Activated CD4-positive, alpha-beta T cell treated with anti-CD3 and anti-CD28 coated beads, Interleukin-2, amount 50 U/mL, for 24 hours (primary cell): ENCODE measurements at places on chromosomes 1 and 21.
A peak's percentile ranks its signal among the peaks of the same experiment; 100 is the strongest.

DNA sequence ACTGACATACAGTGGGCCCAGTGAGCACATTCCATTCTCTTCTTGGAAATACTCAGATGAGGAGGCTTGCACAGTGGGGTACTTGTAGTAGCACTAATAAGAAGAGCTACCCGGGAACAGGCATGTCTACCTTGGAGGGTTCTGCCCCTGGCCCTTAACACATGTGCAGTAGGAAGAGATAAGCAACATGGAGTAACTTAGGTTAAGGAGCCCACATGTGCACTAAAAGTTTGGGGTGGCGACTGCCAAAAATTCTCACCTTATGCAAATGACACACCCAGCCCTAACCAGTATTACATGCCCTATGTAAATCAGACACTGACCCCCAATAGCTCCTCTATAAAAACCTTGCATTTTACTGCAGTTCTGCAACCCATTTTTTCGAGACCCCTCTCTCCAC is 1313.3 kb downstream of the KCNT2 start:
- DNase-seq, result no peak

GRCh38 chr1:4654764-4655673 is 610 bp downstream of the AJAP1 start:
- no peak for DNase-seq

DNA sequence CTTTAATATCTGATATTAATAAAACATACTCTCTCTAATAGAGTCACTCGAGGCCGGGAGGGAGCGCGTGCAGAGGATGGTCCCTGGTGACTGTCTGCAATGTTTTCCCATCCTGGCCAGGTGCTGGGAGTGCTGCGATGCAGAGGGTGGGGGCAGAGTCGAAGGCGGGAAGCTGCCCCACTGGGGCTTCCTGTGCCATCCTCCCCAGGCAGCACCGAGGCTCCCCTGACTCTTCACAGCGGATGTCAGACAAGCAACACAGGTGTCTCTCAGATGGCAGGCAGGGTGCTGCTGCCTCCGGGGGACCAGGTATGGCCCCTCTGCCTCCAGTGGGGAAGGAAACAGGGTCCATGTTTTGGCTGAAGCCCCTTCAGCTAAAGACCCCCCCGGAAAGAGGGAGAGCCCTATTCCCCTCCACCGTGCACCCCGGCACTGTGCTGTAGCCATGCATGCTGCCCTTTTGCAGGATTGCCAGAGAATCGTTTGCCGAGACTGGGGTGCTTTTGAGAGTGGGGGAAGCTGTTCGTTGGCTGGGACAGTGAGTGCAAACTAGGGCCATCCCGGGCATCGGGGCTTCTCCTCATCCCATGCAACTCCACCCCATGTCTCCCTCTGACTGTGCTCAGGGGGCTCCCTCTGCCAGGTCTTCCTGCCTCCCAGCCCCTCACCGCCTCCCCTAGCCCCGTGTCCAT is 32.1 kb upstream of the TTC34 start:
- DNase-seq, result no peak

- DNase-seq, result no peak
Measured at GRCh38 chr1:54962612-54963395, 17.6 kb upstream of the TMEM61 start.

DNA sequence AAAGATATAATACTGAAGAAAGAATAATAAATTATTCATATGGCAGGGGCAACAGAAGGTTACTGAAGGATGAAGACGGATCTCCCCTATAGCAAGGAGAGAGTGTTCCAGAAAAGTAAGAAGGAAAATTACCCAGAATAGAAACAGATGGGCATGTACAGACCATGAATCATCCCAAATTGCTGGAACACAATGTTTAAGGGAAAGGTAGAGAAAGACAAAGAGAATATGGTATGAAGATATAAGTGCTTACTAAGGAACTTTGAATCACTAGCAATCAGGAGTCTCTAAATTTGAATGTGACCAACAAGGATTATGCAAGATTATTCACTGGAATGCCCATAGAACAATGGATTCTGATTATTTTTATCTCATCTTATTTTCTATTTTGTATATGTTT is 375.4 kb downstream of the COL11A1 start:
- DNase-seq, result no peak

GRCh38 chr1:33654267-33654834 is 181.9 kb downstream of the ZSCAN20 start:
- no peak for DNase-seq

- DNase-seq, result no peak
Measured at GRCh38 chr1:25620211-25620610, 3.6 kb downstream of the MAN1C1 start.

DNA sequence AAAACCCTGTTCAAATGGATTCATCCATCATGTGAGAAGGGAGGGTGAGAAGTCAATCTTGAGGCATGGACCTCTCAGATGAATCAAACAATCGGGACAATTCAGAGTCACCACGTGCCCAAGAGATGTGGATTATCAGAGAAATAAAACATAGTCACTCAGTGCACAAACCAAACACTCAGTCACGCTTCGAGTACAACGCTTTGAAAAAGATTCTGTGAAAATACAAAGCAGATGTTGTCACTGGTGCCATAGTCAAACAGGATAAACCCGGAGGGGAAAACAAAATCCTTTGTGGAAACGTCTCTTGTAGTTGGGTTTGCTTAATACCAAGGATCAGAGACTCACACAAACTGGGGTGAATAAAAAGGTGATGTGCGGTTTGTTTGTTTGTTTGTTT is 188.4 kb downstream of the RRAGC start:
- DNase-seq, result no peak

DNA sequence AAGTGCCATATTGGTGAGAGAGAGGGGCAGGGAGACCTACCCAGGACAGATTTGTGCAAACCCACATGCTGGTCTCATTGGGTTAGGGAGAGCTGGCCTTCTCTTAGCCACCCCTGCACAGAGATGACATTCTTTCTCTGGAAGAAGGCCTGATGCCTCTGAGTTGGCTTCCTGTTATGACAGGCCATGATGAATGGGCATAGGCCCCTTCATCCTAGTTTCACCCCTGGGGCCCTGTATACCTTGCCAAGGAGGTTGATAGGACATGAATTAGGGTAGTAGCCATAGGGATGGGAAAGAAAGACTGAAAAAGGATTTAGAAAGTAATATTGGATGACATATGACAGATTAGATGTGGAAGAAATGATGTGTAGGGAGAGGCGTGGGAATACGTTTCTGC is 46.6 kb downstream of the TENT5C start:
- no peak for DNase-seq

DNA sequence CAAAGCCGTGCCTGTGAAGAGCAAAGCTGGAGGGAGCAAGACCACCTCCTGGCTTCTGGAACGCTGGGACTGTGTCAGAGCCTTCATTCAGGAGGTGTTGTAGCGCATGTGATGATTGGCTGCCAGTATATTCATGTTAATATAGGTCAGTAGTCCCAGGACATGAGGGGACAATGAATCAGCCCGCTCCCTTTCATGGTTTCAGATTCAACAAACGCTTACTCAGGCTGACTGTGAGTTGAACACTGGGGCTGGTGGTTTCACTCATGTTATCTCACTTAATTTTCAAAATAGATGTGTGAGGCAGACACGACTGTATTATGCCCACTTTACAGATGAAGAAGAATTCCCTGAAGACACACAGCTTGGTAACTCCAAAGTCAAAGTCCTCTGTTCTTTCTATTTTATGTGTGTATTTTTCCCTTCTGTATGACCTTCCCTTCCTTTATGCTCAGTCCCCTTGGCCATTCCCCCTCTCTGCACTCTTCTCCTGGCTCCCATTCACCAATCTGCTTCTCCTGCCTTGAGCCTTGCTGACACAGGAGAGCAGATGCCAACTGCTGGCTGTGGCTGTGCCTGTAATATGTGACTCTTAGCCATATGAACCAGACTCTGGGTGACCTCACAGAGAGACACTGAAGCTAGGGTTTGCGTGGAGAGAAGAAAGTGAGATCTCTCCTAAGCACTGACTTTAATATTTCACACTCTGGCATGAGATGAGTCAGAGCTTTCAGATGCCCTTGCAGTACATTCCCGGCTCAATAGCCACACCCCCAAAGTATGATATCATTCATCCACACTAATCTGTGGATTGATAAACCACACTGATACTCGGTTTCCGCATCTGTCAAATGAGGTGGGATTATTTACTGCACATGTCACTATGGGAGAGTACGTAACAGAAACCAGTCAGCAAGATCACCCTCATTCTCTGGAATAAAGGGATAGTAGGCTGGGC is 31.4 kb upstream of the KIRREL1 start:
- no peak for DNase-seq

GRCh38 chr1:98001764-98002163 is 80.9 kb upstream of the DPYD start:
- DNase-seq, result no peak

GRCh38 chr1:13585612-13585991 is 2.0 kb downstream of the PDPN start:
- no peak for DNase-seq

DNA sequence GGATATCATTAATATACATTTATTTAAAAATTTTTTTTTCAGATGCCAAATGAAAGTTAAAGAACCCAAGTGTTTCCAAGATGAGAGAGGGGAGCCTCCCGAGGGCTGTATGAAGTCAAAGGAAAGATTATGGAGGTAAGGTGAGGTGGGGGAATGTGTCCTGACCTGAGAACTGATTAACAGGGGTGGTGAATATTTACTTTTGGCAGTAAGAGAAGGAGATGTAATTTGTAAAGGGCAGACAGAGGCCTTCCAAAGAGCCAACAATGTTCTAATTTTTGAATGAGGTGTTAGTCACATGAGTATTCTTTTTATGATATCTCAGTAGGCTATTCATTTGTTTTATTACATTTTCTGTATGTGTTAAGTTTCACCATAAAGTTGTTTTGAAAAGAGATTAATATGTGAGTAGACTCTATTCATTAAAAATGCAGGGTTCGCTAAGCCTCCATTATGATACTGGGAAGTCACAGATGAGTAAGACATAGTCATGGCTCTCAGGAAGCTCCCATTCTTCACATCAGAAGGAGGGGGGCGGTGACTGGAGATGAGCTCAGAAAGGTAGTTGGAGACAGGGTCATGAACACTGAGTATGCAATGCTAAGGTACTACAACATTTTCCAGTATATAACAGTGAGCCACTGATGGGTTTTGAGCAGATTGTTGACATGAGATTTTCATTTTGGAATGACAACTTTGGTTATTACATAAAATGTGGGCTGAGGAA is 62.4 kb upstream of the TNFSF18 start:
- no peak for DNase-seq

GRCh38 chr1:39829791-39830533 is 41.3 kb upstream of the BMP8B start:
- no peak for DNase-seq

DNA sequence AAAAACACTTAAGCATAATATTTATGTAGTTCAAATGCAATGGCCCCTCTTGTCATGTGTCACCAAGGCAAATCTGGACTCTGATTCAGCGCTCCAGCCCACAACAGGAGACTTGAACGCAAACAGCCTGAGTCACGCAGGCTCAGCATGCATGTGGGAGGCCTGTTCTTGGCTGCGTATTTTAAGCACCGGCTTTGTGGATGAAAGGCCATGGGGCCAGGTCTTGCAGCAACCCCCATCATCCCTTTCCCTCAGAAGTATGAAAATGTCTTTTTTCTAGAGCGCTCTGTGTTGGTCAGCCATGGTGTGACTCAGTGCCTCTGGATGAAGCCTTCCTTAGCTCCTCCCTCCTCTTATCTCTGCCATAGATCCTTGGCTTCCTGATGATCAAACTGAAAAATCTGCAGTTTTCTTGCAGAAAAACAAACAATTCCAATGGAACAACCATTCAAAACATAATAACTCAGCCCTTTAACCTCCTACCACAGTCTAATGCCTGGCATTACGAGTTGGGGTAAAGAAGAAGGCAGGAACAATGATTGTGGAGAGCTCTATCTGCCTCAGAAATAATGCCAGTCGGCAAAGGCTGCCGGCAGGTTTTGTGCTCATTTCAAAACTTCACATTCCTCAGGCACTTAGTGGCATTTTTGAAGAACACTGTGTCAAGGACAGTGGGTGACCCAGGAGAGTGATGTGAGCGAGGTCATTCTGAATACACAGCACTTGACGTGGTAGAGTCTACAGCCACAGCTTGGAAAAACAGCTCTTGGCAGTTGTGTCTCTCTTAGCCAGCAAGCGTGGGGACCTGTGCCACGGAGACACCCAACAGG is 167.5 kb downstream of the CLIC6 start:
- DNase-seq, result peak; percentile 21

DNA sequence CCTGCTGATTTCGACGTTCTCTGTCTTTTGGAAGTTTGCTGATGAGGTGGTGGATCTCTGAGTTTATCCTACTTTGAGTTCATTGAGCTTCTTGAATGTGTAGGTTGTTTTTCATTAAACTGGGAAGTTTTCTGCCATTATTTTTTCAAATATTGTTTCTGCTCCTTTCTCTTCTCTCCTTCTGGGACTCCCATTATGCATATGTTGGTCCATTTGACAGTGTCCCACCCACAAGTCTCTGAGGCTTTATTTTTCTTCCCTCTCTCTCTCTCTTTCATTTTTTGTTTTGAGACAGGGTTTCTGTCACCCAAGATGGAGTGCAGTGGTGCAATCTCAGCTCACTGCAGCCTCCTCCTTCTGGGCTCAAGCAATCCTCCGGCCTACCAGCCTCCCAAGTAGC is 11.7 kb downstream of the TNFRSF18 start:
- no peak for DNase-seq

GRCh38 chr1:96966536-96967138 is 245.1 kb downstream of the PTBP2 start:
- DNase-seq, result peak; percentile 56

GRCh38 chr21:26686278-26686677 is 113.2 kb upstream of the CYYR1 start:
- no peak for DNase-seq

DNA sequence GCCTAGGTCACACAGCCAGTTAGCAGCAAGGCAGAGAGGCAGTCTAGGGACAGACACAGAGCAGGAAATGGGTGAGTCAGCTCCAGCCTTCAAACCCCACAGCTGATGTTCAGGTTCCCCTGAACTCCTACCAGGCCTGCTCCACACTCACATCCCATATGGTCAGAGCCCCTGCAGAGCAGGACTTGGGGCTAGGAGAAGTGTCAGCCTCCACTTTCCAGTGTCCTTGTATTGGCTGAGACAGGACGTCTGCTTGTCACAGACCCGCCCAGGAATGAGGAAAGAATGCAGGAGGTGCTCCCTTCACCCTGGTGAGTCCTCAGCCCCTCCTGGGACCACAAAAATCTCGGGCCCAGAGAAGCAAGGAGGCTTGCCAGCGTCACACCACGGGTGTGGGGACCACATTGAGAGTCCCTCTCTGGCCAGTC is 92.5 kb downstream of the LACTBL1 start:
- DNase-seq, result no peak

- no peak for DNase-seq
Measured at GRCh38 chr1:58621391-58621790, 44.3 kb upstream of the TACSTD2 start.

DNA sequence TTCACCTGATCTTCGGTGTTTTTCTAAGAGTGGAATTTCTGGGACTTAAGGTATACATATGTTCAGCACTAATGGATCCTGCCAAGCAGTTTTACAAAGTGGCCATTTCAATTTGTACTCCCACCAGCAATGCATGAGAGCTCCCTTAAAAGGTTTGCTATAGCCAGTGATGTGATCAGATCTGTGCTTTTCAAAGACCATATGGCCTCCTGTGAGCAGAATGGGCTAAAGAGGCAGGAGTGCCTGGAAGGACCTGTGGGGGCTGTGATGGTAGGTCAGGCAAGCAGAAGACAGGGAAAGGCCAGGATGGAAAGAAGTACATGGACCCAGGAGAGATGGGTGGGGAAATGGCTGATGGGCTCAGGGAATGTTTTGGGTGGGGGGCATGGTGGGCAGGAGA is 252.7 kb downstream of the DISC1 start:
- no peak for DNase-seq
